Bronchus fibroblast of lung (primary cell): ENCODE measurements at places on chromosomes 1 and 21. TPM values are rescaled to one million over a fixed set of nuclear protein-coding genes. Genes with fewer than 3 reads are reported as not detected.

Gene HUNK
- under 0.01 and 0.34 TPM in 2 replicates for total RNA-seq

Gene TAS1R1
- total RNA-seq, result 0.15 and 0.17 TPM in 2 replicates

Gene MSH4
- total RNA-seq, result not detected in 2 replicates

Gene MRPL39
- 36.1 and 37.7 TPM in 2 replicates for total RNA-seq

Gene FCMR
- total RNA-seq, result 1.0 and 1.2 TPM in 2 replicates

Gene SLC25A34
- 0.15 and 0.17 TPM in 2 replicates for total RNA-seq

Gene AMY1A
- total RNA-seq, result not detected in 2 replicates

Gene IL19
- not detected in 2 replicates for total RNA-seq

Gene CD1C
- total RNA-seq, result not detected in 2 replicates

Gene LYST
- 1.0 and 1.5 TPM in 2 replicates for total RNA-seq

Gene AKR7A3
- 0.59 and 0.84 TPM in 2 replicates for total RNA-seq

Gene GCSAML
- total RNA-seq, result not detected in 2 replicates

Gene KCNT2
- total RNA-seq, result 1.3 and 1.6 TPM in 2 replicates

Gene ABCA4
- not detected in 2 replicates for total RNA-seq

Gene CRABP2
- total RNA-seq, result 32.1 and 50.8 TPM in 2 replicates

Gene UTS2
- 0.17 TPM in 1 of 2 replicates, not detected in the other for total RNA-seq

Gene ATP6V1G3
- not detected in 2 replicates for total RNA-seq

Gene RNF223
- total RNA-seq, result not detected in 2 replicates

Gene S100A12
- not detected in 2 replicates for total RNA-seq

Gene SUSD4
- under 0.01 and 1.2 TPM in 2 replicates for total RNA-seq

Gene RAB3B
- 15.2 and 16.8 TPM in 2 replicates for total RNA-seq

Gene ZNF670
- 2.0 and 2.8 TPM in 2 replicates for total RNA-seq

Gene FCRL6
- total RNA-seq, result not detected in 2 replicates

Gene OR2M7
- total RNA-seq, result not detected in 2 replicates

Gene AIRE
- not detected in 2 replicates for total RNA-seq

Gene DCST1
- not detected in 2 replicates for total RNA-seq

Gene LBR
- total RNA-seq, result 43.6 and 53.1 TPM in 2 replicates

Gene TBX19
- 0.34 and 0.59 TPM in 2 replicates for total RNA-seq

Gene WNT3A
- not detected in 2 replicates for total RNA-seq

Gene TRIM67
- total RNA-seq, result not detected in 2 replicates

Gene C1QTNF12
- total RNA-seq, result 0.17 and 0.59 TPM in 2 replicates
